ENCODE measurements at places on chromosomes 2 and 18.
A peak's percentile ranks its signal among the peaks of the same experiment; 100 is the strongest.

DNA sequence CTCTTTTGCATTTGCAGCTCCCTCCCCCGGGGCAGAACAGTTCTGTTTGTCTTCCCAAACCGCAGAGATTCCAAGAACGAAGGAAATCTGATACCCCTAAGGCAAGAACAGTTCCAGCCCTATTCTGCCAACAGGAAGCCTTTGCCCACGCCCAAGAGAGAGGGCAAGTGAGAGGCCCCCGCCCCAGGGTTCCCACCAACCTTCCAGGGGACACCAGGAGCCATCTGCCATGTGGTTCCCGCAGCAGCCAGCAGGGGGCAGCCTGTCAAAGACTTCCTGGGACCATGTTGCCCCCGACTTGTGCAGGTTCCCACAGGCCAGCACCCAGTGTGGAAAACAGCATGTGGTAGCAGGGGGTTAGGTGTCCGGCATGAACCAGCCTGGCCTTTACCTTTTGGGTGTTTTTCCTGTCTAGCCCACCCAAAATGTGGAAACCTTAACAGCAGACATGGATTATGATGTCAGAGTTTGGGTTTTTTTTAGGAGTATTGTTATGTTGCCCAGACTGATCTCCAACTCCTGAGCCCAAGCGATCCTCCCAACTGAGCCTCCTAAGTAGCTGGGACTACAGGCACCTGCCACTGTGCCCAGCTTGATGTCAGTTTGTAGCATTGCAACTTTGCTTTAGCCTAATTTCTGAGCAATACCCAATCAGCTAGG is 21.7 kb upstream of the EFHD1 start:
- H3K36me3 ChIP-seq, result no peaks in the 10 kb centered on the region
- DNase-seq, result peak; percentile 70
- no peak overlapping the region for H3K4me3 ChIP-seq

- peaks cover 17% of the 10 kb centered on the region for H3K36me3 ChIP-seq
- H3K27ac ChIP-seq, result no peak overlapping the region
- H3K4me1 ChIP-seq, result no peaks in the 10 kb centered on the region
- DNase-seq, result no peak
Observed at GRCh38 chr2:3411103-3411502, 31.6 kb downstream of the TRAPPC12 start.

- H3K4me3 ChIP-seq, result no peak overlapping the region
- H3K27me3 ChIP-seq, result no peaks in the 10 kb centered on the region
- H3K4me1 ChIP-seq, result peaks cover 10% of the 10 kb centered on the region
- DNase-seq, result no peak
- H3K27ac ChIP-seq, result no peak overlapping the region
Observed at GRCh38 chr18:48862132-48862531, 88.6 kb downstream of the SMAD7 start.

GRCh38 chr2:113221846-113222245 is 48.1 kb downstream of the PSD4 start:
- no peak for DNase-seq
- peaks cover 4% of the 10 kb centered on the region for H3K27me3 ChIP-seq
- H3K36me3 ChIP-seq, result no peaks in the 10 kb centered on the region
- H3K4me1 ChIP-seq, result peaks cover 22% of the 10 kb centered on the region

All from activated CD4-positive, alpha-beta memory T cell treated with anti-CD3 and anti-CD28 coated beads, Interleukin-2, amount 10 ng/mL, durations not matched to agents 7 days and 5 days (primary cell).